CD4-positive, alpha-beta T cell treated with Interleukin-17A for 4 hours (primary cell): ENCODE measurements at places on chromosomes 2 and 18.

DNA sequence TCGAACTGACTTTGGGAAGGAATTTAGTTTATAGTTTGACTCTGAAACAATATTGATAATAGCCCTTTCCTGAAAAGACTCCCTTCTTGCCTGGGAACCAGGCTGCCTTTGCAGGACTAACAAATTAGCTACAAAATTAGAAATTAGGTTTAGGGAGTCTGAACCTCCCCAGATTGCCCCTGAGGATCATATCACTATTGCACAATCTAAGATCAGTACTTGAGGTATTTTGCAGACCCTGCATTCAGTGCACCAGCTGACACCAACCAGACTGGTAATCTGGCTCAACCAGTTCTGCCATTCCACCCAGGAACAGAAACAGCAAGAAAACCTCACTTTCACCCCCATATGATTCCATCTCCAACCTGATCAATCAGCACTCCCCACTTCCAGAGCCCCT, 131.8 kb upstream of the GALNT5 start:
- no peak for DNase-seq

- DNase-seq, result no peak
Observed at GRCh38 chr18:48934723-48935432, 15.9 kb downstream of the SMAD7 start.

GRCh38 chr18:78773303-78773755, 206.3 kb upstream of the SALL3 start:
- no peak for DNase-seq

DNA sequence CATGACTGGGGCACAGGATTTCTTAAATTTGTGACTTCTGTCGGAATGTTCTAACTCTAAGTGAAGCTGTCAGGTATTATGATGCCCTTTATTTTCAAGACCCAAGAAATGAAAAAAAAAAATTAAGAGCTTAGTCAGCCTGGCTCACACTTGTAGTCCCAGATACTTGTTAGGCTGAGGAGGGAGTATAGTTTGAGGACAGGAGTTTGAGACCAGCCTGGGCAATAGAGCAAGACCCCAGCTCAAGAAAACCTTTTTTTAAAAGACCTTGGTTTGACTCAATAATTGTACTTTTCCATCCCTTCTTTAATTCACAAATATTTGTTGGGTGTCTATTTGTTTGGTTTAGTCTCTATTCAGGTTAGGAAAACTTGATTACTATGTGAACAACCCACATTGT, 310.0 kb downstream of the STK39 start:
- no peak for DNase-seq

GRCh38 chr2:29192526-29192925, 77.3 kb downstream of the CLIP4 start:
- no peak for DNase-seq

- DNase-seq, result no peak
Observed at GRCh38 chr2:196130039-196130825, 41.1 kb downstream of the STK17B start.

GRCh38 chr2:198055716-198056115, 251.3 kb downstream of the PLCL1 start:
- DNase-seq, result no peak

- DNase-seq, result no peak
Observed at GRCh38 chr2:126882736-126883665, 15.7 kb upstream of the TEX51 start.
